ENCODE measurements at places on chromosomes 6 and 20. TPM values are rescaled to one million over a fixed set of nuclear protein-coding genes. Genes with fewer than 3 reads are reported as not detected.

Gene SLC35D3
- total RNA-seq = not detected

Gene PEX6
- 19.6 TPM for total RNA-seq

Gene HLA-G
- 0.23 TPM for total RNA-seq

Gene ZNF184
- total RNA-seq = 5.2 TPM

Gene CFAP206
- total RNA-seq = 0.20 TPM

Gene SLC17A1
- total RNA-seq = not detected

Gene POM121L2
- total RNA-seq = not detected

Gene RPP40
- total RNA-seq = 3.6 TPM

Gene BHLHE23
- not detected for total RNA-seq

Gene DCDC2
- total RNA-seq = not detected

Gene STMND1
- not detected for total RNA-seq

Gene SMPDL3A
- total RNA-seq = 7.7 TPM

Gene DOK5
- 8.3 TPM for total RNA-seq

Gene NSFL1C
- total RNA-seq = 51.0 TPM

DNA sequence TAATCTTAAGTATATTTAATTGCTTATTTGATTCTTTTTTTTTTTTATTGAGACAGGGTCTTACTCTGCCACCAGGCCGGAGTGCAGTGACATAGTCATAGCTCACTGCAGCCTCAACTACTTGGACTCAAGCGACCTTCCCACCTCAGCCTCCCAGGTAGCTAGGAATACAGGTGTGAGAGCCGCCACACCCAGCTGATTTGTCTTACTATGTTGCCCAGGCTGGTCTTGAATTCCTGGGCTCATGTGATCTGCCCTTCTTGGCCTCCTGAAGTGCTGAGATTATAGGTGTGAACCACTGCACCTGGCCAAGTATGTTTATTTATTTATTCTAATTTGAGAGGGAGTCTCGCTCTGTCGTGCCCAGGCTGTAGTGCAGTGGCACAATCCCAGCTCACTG, 38.2 kb downstream of the PTPN1 start:
- H3K27me3 ChIP-seq = no peaks in the 10 kb centered on the region
- H3K4me1 ChIP-seq = peaks cover 40% of the 10 kb centered on the region
- H3K27ac ChIP-seq = no peak overlapping the region
- H3K4me3 ChIP-seq = no peak overlapping the region
- no peak for DNase-seq

DNA sequence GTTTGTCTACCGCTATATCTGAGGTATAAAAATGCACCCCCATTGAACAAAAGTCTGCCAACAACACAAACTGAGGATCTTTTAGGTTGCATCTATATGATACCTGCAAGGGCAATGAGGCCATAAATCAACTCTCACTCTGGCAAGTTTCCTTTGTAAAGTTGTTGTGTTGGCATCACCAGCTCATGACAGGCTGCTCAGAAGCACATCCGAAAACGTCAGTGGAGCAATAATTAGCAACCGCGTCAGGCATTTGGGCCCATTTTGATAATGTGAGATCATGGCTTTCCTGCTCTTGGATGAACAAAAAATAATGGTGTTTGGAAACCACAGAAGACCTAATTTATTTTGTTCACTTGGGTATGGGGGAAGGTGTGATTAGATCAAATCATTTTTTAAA, 12.0 kb upstream of the SLC22A3 start:
- no peak overlapping the region for H3K27ac ChIP-seq
- H3K4me3 ChIP-seq = no peak overlapping the region
- no peak for DNase-seq
- no peaks in the 10 kb centered on the region for H3K4me1 ChIP-seq

DNA sequence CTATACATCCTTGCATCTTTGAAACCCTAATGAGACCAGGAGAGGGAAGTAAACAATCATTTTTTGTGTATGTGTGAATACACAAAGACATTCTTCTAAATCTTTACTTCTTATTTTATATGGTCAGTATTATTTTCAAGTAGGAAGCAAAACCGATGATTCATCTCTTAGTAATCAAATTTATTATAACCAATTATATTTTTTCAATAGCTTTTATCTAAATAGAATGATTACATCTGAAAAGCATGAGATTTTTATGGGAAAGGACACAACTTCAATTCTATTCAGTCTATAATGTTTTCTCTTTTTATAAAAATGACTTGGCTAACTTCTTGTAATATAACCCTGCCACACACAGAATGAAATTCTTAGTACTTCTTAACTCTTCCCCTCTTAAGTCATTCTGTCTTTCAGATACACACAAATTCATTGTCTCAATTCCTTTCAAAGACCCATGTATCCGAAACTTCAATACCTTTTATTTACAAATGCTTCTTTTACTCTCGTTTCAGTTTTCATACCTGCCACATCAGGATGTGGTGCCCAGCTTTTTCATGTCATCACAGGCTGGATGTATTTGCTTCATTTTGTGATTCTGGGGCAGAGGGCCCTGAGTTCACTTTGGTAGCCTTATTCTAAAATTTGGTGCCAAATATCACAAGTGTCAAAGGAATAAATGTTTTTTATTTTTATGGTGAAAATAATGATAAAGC, 227.0 kb downstream of the PHF3 start:
- no peaks in the 10 kb centered on the region for H3K4me1 ChIP-seq
- H3K27me3 ChIP-seq = no peaks in the 10 kb centered on the region
- H3K4me3 ChIP-seq = no peak overlapping the region
- no peak for DNase-seq

GRCh38 chr6:31467151-31467550, 30.8 kb upstream of the MICB start:
- peaks cover 73% of the 10 kb centered on the region for H3K4me1 ChIP-seq
- no peaks in the 10 kb centered on the region for H3K27me3 ChIP-seq
- no peak overlapping the region for H3K27ac ChIP-seq
- no peaks in the 10 kb centered on the region for H3K36me3 ChIP-seq
- no peak overlapping the region for H3K4me3 ChIP-seq

GRCh38 chr6:147382945-147383554, 125.4 kb upstream of the SAMD5 start:
- H3K27ac ChIP-seq = no peak overlapping the region
- no peaks in the 10 kb centered on the region for H3K36me3 ChIP-seq
- H3K4me1 ChIP-seq = no peaks in the 10 kb centered on the region
- DNase-seq = no peak
- H3K27me3 ChIP-seq = no peaks in the 10 kb centered on the region

GRCh38 chr6:155538708-155539390, 83.2 kb upstream of the NOX3 start:
- no peaks in the 10 kb centered on the region for H3K27me3 ChIP-seq
- H3K4me3 ChIP-seq = no peak overlapping the region
- no peaks in the 10 kb centered on the region for H3K4me1 ChIP-seq
- no peak overlapping the region for H3K27ac ChIP-seq
- DNase-seq = no peak
- no peaks in the 10 kb centered on the region for H3K36me3 ChIP-seq

GRCh38 chr6:15678514-15678913, 15.7 kb upstream of the DTNBP1 start:
- H3K36me3 ChIP-seq = no peaks in the 10 kb centered on the region
- H3K4me3 ChIP-seq = no peak overlapping the region
- no peaks in the 10 kb centered on the region for H3K4me1 ChIP-seq
- H3K27me3 ChIP-seq = no peaks in the 10 kb centered on the region
- no peak overlapping the region for H3K27ac ChIP-seq

DNA sequence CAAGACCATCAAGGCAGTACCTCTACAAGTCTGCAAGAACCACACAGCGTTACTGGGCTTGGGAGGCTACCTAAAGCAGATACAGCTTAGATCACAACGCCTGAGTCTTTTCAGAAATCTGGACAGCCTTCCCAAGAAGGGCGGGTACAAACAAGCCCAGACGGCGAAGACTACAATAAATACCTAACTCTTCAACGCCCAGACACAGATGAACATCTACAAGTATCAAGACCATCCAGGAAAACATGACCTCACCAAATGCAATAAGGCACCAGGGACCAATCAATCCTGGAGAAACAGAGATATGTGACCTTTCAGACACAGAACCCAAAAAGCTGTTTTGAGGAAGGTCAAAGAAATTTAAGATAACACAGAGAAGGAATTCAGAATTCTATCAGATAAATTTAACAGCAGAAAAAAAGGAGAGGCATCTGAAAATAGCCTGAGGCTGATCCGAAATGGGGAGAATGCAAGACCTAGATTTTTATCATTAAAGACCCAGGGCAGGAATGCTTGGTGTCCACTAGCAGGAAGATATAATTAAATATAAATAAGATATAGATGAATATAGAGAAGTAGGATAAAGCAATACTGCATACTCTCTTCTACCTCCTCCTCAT, 131.7 kb upstream of the COL21A1 start:
- H3K4me1 ChIP-seq = no peaks in the 10 kb centered on the region
- DNase-seq = no peak
- H3K27ac ChIP-seq = no peak overlapping the region
- no peaks in the 10 kb centered on the region for H3K36me3 ChIP-seq

- no peak for DNase-seq
- no peaks in the 10 kb centered on the region for H3K4me1 ChIP-seq
These were observed 139.0 kb upstream of the JAG1 start for GRCh38 chr20:10812759-10813327.

DNA sequence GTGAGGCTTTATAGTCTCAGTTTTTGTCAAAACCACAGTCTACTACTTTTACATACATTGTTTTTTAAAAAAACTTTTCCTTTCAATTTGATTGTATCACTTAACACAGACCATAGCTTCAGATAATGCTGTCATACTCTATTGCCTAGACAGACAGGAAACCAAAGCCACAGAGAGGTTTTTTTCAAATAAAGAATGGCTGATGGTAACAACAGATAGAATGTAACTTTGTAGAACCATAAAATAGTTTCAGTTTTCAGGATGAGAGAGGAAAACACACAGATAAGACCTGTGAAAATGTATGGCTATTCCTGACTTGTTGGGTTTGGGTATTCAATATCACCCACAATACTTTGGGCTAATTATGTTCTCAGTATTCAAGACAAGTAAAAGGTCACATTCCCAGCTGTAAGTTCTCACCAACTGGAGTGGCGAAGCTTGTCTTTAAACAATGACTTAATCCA, 94.0 kb downstream of the ADGRG6 start:
- H3K4me1 ChIP-seq = no peaks in the 10 kb centered on the region
- no peak overlapping the region for H3K27ac ChIP-seq
- H3K27me3 ChIP-seq = no peaks in the 10 kb centered on the region
- no peak for DNase-seq
- H3K36me3 ChIP-seq = no peaks in the 10 kb centered on the region

DNA sequence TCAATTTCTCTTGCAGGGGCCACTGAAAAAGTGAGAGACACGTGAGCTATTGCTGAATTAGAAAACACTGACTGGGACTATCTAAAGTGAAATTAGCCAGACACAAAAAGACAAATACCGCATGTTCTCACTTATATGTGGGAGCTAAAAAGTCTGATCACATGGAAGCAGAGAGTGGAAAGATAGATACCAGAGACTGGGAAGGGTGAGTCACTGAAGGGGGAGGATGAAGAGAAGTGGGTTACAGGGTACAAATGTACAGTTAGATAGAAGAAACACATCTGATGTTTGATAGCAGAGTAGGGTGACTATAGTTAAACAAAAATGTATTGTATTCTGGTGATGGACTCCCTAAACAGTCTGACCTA, 13.4 kb downstream of the CST3 start:
- H3K4me1 ChIP-seq = peaks cover 41% of the 10 kb centered on the region
- H3K27me3 ChIP-seq = no peaks in the 10 kb centered on the region
- no peak overlapping the region for H3K27ac ChIP-seq
- no peak overlapping the region for H3K4me3 ChIP-seq
- no peaks in the 10 kb centered on the region for H3K36me3 ChIP-seq
- DNase-seq = no peak

- H3K27ac ChIP-seq = no peak overlapping the region
- no peaks in the 10 kb centered on the region for H3K27me3 ChIP-seq
- H3K4me1 ChIP-seq = peaks cover 11% of the 10 kb centered on the region
- no peak overlapping the region for H3K4me3 ChIP-seq
- peaks cover 6% of the 10 kb centered on the region for H3K36me3 ChIP-seq
These were observed 38.4 kb downstream of the INSM1 start for GRCh38 chr20:20406306-20406705.

- no peak overlapping the region for H3K4me3 ChIP-seq
- no peaks in the 10 kb centered on the region for H3K27me3 ChIP-seq
- peaks cover 26% of the 10 kb centered on the region for H3K36me3 ChIP-seq
- no peak overlapping the region for H3K27ac ChIP-seq
These were observed 15.7 kb downstream of the PXMP4 start for GRCh38 chr20:33704197-33704924.

GRCh38 chr6:122832459-122832858, 43.4 kb downstream of the SMPDL3A start:
- H3K4me1 ChIP-seq = no peaks in the 10 kb centered on the region
- H3K36me3 ChIP-seq = no peaks in the 10 kb centered on the region
- no peak overlapping the region for H3K4me3 ChIP-seq
- no peak for DNase-seq
- no peaks in the 10 kb centered on the region for H3K27me3 ChIP-seq

DNA sequence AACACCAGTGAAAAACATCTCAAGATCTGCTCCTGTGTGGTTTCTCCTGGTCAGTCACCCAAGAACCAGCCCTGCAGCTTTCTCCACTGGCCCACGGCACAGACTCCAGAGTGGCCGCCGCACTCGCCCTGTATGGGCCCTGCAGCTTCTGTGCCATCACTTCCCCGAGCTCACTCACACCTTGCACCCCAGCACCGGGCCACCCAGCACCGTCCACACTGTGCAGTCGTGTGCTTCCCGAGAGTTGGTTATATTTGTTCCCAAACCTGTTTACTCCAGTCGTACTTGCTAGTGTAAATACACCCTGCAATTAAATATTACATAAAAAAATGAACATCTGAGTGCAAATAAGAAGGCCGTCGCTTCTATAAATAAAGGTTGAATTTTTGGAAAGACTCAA, 341.7 kb downstream of the CDH26 start:
- no peaks in the 10 kb centered on the region for H3K27me3 ChIP-seq
- H3K36me3 ChIP-seq = no peaks in the 10 kb centered on the region
- no peak for DNase-seq

DNA sequence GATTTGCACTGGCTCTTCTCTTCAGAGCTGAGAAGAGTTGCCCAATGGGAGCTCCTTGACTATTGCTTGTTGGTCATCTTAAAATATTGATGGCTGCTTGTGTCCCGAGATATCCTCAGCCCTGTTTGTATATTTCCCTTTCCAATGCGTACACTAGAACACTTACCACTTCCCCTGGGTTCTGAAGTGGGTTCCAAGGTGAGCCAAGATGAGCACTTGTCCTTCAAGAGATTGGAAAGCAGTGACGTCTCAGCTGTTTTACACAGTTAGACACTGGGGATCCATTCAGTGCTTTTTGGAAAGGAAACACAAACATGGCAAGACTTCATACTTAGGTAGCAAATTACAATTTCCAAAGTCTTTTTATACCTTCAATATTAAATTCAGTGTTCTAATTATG, 716.4 kb upstream of the CITED2 start:
- DNase-seq = no peak
- H3K4me1 ChIP-seq = no peaks in the 10 kb centered on the region
- H3K4me3 ChIP-seq = no peak overlapping the region
- H3K27ac ChIP-seq = no peak overlapping the region

GRCh38 chr6:79646006-79646405, 14.9 kb downstream of the SH3BGRL2 start:
- no peak for DNase-seq
- no peaks in the 10 kb centered on the region for H3K4me1 ChIP-seq
- H3K4me3 ChIP-seq = no peak overlapping the region
- no peak overlapping the region for H3K27ac ChIP-seq
- no peaks in the 10 kb centered on the region for H3K27me3 ChIP-seq

GRCh38 chr6:85537055-85537494, 56.6 kb downstream of the SNX14 start:
- H3K27ac ChIP-seq = no peak overlapping the region
- H3K27me3 ChIP-seq = no peaks in the 10 kb centered on the region
- no peaks in the 10 kb centered on the region for H3K4me1 ChIP-seq
- DNase-seq = no peak
- no peak overlapping the region for H3K4me3 ChIP-seq
- no peaks in the 10 kb centered on the region for H3K36me3 ChIP-seq

GRCh38 chr6:45297320-45297719, 30.8 kb upstream of the RUNX2 start:
- no peaks in the 10 kb centered on the region for H3K27me3 ChIP-seq
- H3K4me1 ChIP-seq = no peaks in the 10 kb centered on the region
- H3K36me3 ChIP-seq = no peaks in the 10 kb centered on the region
- H3K27ac ChIP-seq = no peak overlapping the region

All from heart left ventricle (tissue), 16 donors.